ENCODE measurements at places on chromosomes 3 and 15. TPM values are rescaled to one million over a fixed set of nuclear protein-coding genes. Genes with fewer than 3 reads are reported as not detected.

Gene MCCC1
- 23.5 TPM for total RNA-seq

DNA sequence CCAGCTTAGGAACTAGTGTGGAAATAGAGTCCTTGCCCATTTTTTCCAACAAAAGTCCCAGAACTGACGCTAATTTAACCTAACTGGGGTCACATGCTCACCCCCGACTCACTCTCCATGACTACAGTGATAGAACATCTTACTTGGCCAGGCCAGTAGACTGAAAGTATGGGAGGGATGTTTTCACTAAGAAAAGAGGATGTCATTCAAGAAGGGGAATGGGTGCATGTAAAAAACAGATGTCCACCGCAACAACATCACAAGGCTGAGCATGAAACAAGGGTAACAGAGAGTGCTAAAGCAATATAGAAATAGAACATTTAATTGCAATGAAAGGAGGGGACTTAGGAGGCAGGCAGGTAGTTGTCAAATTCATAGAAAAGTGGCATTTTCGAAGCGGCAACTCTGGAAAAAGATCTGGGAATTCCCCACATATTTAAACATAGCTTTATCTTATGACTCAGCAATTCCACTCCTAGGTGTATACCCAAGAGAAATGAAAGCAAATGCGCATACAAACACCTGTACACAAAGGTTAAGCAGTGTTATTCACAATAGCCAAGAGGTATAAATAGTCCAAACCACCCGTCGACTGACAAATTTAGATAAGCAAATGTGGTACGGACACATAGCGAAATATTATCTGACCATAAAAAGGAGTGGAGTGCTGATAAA is 41.1 kb upstream of the UBE2E2 start:
- DNase-seq = no peak
- no peaks in the 10 kb centered on the region for H3K4me1 ChIP-seq
- no peak overlapping the region for H3K27ac ChIP-seq

Gene SLC28A1
- total RNA-seq = not detected

- no peak overlapping the region for H3K4me3 ChIP-seq
- no peaks in the 10 kb centered on the region for H3K4me1 ChIP-seq
- no peak for DNase-seq
- H3K27me3 ChIP-seq = no peaks in the 10 kb centered on the region
- H3K36me3 ChIP-seq = no peaks in the 10 kb centered on the region
- H3K27ac ChIP-seq = no peak overlapping the region
Observed at GRCh38 chr15:97652700-97653167, 307.8 kb upstream of the ARRDC4 start.

Gene GOLGA8T
- total RNA-seq = not detected

Gene CELF6
- 0.18 TPM for total RNA-seq

DNA sequence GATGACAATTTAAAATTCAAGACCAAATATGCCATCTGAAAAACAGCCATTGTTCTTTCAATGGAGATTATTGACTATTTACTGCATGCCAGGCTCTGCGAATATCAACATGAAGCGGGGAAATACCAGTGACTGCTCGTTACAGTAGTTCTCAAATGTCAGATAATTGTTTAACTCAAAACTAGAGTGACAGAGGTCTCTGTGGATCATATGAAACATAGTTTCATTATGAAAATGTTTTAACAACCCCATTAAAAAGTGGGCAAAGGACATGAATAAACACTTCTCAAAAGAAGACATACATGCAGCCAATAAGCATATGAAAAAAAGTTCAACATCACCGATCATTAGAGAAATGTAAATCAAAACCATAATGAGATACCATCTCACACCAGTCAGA is 50.0 kb upstream of the GPR149 start:
- H3K4me1 ChIP-seq = no peaks in the 10 kb centered on the region
- no peak overlapping the region for H3K27ac ChIP-seq
- DNase-seq = no peak
- no peaks in the 10 kb centered on the region for H3K27me3 ChIP-seq
- no peak overlapping the region for H3K4me3 ChIP-seq

Gene SLC12A8
- 0.65 TPM for total RNA-seq

GRCh38 chr15:98442379-98442833 is 205.9 kb upstream of the IGF1R start:
- peak; percentile 53 for DNase-seq
- no peak overlapping the region for H3K4me3 ChIP-seq
- no peak overlapping the region for H3K27ac ChIP-seq
- no peaks in the 10 kb centered on the region for H3K36me3 ChIP-seq
- peaks cover 2% of the 10 kb centered on the region for H3K4me1 ChIP-seq

Gene OR4M2
- not detected for total RNA-seq

Gene ABHD10
- 40.4 TPM for total RNA-seq

DNA sequence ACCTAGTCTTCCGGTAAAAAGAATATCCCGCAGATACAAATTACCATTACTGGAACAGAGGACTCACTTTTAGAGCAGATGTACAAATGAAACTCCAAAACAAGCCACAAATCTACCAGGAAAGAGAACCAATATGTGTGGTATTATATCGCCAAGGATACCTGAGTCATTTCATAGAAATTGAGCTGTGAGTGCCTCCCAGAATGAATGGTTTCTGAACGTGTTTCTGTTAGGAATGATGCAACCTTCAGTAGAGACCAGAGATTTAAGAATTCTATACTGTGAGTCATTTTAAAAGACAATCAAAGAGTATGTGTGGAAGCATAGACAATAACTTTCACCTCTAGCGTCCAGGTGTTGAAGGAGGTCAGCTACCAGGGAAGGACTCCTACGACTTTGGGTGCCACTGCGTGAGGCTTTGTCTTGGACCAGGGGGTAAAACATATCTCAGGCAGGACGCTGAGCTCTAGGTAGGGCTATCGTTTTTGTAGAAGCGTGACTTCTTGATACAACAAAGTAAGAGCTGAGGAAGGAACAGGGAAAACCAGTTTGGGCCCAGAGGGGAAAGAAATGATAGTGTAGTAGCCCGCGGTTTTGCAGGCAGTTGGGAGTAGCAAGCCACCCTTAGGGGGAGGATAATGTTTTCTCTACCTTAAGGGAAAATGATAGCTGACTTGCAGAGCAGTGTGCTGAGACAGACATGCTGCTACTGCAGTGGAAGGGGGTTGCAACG is 210.4 kb downstream of the TP63 start:
- H3K36me3 ChIP-seq = no peaks in the 10 kb centered on the region
- no peak overlapping the region for H3K4me3 ChIP-seq
- H3K27me3 ChIP-seq = no peaks in the 10 kb centered on the region
- no peak overlapping the region for H3K27ac ChIP-seq
- DNase-seq = no peak

DNA sequence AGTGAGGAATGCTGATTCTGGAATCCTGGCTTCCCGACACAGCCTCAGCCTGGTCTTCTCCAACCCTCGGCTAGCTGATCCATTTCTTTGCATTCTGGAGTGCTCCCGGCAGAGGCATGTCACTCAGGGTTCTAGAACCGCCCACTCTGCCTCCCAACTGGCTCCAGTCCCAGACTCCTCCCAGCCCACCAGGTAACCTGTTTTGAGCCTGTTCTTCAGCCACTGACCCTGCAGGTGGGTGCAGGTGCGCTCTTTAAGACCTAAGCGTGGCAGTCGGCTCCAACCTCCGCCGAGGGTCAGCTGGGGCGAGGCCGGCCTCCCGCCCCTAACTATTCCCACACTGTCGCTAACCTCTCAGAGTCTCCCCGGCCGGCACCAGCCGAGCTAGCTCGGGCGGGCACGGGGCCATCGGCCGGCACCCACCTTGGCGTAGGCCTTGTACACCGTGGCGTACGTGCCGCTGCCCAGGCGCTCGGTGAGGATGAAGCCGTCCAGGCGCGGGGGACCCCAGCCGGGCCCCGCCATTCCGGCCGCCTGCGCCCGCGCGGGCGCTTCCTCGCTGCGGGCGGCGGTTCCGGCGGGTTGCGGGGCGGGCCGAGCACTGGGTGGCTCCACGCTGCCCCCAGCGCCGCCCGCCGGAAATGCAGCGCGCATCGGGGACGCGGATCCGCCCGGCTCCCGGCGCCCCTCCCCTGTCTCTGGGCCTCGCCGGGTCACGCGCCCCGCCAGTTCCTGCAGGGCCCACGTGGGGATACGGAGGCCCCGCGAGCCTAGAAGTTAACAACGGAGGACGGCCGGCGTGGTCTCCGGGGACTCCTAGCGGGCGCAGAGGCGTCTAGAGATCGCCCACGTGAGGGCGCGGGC is at the start of gene ULK3:
Gene ULK3, minus strand, starts transcription at position 576 of the 864 bp plus-strand sequence. Its CDS starts 51 bp downstream, at position 525.
- no peaks in the 10 kb centered on the region for H3K27me3 ChIP-seq
- peak; percentile 95 for DNase-seq
- H3K4me3 ChIP-seq = peak within 1 kb of the TSS; percentile 91
- H3K4me1 ChIP-seq = peaks cover 63% of the 10 kb centered on the region
- peaks cover 55% of the 10 kb centered on the region for H3K36me3 ChIP-seq

DNA sequence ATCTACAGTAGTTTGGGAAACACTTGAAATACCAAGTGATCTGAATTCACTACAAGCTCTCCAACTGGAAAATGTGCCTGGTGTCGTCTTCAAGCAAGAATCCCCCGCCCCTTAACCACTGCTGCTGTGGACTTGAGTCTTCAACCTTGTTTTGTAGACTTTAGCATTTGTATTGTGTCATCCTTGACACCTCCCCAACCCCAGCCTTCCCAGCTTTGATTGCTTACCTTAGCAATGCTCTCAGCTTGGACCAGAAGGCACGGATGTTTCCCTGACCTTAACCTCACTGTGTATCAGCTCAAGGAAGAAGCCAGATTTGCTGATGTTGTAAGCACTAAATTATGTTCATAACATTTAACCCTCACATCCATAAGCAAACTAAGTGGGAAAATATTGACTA is 146.4 kb downstream of the IGF1R start:
- H3K27me3 ChIP-seq = peaks cover 3% of the 10 kb centered on the region
- H3K4me1 ChIP-seq = no peaks in the 10 kb centered on the region
- no peak for DNase-seq
- H3K27ac ChIP-seq = no peak overlapping the region
- no peak overlapping the region for H3K4me3 ChIP-seq

- H3K27ac ChIP-seq = no peak overlapping the region
- H3K4me3 ChIP-seq = no peak overlapping the region
- DNase-seq = no peak
- peaks cover 13% of the 10 kb centered on the region for H3K4me1 ChIP-seq
- no peaks in the 10 kb centered on the region for H3K36me3 ChIP-seq
Observed at GRCh38 chr15:39265261-39265660, 315.6 kb upstream of the THBS1 start.

Gene SUCNR1
- not detected for total RNA-seq

DNA sequence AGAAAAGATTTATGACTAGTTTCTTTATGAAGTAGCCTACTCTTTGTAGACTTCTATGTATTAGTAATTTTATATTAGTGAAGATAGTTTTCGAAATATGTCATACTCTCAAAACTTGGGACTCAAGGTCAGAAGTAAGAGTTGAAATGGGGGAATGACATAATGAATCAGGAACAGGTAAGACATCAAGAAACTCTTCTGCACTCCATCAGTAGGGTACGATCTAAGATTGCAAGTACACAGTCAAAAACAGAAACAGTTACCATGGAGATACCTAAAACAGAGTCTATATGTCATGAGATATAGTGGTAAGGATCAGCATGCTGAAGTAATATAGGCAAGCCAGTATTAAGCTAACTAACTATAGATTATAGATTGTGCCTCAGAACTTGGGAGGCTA is 187.0 kb upstream of the MLF1 start:
- H3K36me3 ChIP-seq = no peaks in the 10 kb centered on the region
- H3K27me3 ChIP-seq = no peaks in the 10 kb centered on the region
- no peak for DNase-seq
- H3K4me1 ChIP-seq = no peaks in the 10 kb centered on the region
- H3K27ac ChIP-seq = no peak overlapping the region

DNA sequence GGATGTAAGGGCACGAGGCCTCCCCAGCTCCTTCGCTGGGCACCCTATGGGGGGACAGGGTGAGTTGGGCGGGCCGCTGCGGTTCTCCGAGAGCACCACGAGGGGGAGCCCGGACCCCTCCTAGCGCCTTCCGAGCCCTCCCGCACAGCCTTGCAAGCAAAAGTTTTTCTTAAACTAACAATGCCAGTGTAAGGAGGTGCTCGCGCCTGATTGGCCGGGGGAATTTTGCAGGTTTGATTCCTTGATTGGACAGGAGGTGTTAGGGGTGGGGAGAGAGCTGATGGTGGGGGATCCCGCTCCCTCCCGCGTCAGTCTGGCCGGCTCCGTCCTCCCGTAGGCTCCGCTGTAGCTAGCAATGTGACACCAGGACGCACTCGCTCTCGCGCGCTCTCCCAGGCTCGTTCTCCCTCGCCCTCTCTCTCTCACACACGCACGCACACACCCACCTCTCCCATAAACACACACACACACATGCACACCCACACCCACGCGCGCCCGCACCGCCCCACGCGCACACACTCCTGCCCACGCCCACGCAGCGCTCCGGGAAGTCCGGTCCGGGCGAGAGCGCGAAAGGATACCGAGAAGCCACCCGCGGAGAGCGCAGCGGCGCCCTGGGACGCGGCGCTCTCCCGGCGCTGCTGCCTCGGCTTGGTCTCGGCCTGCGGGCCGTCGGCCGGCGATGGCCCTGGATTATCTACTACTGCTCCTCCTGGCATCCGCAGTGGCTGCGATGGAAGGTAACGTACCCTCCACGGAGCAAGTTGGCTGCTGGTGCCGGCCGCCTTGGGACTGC is at the start of gene EPHB1:
Gene EPHB1, plus strand, starts transcription at position 311 of the 796 bp plus-strand sequence.
- DNase-seq = peak; percentile 72
- peak within 1 kb of the TSS; percentile 79 for H3K4me3 ChIP-seq
- H3K4me1 ChIP-seq = peaks cover 15% of the 10 kb centered on the region
- H3K36me3 ChIP-seq = no peaks in the 10 kb centered on the region
- peaks cover 68% of the 10 kb centered on the region for H3K27me3 ChIP-seq
- H3K27ac ChIP-seq = no peak within 1 kb of the TSS

Gene B3GALNT1
- total RNA-seq = 3.9 TPM

DNA sequence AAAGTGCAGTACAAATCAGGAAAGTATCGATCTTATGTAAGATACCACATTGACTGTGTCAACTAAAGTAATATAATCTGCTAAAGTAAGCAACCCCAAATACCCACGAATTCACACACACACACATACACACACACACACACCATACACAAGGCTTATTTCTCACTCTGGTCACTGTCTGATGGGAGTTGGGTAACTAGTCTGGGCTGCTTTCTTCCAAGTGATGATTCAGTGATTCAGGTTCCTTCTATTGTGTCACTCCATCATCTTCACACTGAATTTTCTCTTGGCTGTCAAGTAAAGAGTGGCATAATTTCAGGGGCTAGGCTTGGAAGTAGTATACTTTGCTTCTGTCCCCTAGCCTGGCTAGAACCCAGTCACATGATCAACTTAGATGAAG is 104.8 kb upstream of the CCDC54 start:
- H3K27ac ChIP-seq = no peak overlapping the region
- no peak for DNase-seq
- H3K4me1 ChIP-seq = no peaks in the 10 kb centered on the region
